GM13976 (cell line): ENCODE measurements at places on chromosomes 6 and 20.

GRCh38 chr20:8860011-8860495, 208.8 kb upstream of the PLCB4 start:
- DNase-seq: no peak

DNA sequence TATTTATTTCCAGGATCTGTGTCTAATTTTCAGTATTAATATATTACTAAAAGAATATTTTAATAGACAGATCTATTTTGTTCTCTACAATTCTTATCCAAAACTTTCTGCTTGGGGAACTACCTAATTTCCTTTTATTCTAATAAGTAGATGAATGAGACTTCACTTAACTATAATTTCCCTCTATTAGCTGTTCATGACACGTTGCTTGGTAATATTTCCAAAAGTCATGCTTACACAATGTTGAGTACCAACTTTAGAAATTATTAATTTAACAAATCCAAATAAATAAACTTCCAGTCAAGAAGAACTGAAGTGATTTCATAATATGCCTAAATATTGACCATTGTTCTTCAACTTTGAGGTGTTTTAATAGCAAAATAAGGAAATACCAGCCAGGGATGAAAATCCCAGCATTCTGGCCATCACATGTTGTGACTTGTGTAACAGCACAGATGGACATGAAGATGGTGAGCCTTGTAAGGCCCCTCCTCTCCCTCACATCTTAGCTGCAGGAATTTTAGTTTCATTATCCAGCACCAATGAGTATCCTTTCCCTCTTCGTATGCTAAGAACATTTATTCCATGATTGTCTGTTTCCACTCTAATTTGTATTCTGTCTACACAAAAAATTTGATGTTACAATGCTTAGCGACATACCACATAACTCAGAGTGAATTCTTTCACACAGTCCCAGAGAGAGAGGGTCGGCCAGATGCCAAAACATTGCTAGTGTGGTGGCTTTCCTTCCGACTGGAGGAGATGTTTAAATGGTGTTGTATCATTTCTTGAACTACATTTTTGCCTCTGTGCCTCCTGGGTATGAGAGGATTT, 137.5 kb downstream of the FOXA2 start:
- DNase-seq: no peak

DNA sequence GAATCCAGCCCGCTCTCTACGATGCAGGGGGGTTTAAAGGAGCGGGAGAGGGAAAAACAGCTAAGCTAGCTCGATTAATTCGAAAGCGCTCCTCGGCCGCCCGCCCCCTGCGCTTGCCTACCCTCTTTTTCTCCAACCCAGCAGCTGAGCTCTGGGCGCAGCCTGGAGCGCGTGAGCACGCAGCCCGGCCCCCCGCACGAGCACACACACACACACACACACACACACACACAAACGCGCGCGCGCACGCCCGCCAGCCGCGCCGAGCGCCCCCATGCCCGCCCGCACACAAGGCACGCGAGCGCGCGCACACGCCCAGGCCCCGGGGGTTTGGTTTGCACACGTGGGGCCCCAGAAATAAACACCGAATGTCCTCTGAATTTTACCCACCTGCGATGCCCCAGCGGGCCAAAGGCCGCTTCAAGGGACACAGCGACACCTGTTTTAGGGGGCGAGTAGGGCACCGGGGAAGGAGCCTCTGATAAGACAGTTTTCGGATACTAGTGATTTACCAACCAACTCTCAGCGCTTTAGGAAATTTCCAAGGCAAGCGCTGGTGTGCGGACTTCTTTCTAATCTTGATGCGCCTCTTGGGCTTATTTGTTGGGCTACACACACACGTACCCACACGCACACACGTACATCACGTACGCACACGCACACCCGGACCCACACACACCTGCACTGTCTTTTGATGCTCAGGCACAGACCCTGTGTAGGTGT, 802 bp upstream of the NRN1 start:
- peak; percentile 64 for DNase-seq

GRCh38 chr20:58708246-58708931, 15.8 kb downstream of the NPEPL1 start:
- no peak for DNase-seq

- no peak for DNase-seq
Observed at GRCh38 chr6:44674226-44675155, 287.0 kb downstream of the CDC5L start.

DNA sequence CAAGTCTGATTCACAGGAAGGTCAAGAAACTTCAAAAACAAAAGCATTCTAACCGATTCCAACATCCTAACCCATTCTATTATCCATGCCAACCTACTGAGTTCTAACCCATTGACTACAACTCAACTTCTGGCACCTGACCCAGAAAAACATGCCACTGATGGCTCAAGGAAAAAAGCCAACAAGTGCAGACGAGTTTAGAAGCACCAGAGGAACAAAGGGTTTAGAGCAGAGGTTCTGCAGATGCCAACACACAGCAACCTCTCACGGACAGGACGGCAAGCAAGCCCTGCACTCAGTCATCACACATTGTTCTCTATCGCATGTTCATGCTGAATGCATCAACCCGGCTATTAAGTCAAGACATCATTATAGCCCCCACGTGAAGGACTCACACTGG, 25.2 kb upstream of the MC3R start:
- no peak for DNase-seq

DNA sequence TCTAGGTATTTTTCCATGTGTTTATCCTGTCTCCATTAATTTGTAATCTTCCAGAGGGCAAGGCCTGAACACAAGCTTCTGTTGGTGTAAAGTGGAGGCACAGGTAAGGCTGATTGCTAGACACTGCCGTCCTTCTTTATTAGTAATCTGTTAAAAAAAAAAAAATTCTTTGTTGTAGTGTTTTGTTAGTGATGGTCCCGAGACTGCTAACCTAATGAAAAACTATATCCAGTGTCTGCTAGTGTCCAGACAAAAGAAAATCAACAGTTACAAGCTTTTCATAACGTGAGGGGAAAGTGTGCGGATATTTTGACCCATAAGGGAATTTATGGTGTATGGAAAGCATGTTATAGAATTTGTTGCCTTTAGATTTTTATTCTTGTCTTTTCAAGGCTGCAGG, 4.2 kb upstream of the HIVEP1 start:
- no peak for DNase-seq

- DNase-seq: no peak
Observed at GRCh38 chr6:122831511-122831910, 42.5 kb downstream of the SMPDL3A start.
